CD4-positive, alpha-beta T cell treated with Interleukin-15 for 4 hours (primary cell): ENCODE measurements at places on chromosomes 12 and 14.

GRCh38 chr12:63047146-63047545 is 103.9 kb downstream of the AVPR1A start:
- no peak for DNase-seq

DNA sequence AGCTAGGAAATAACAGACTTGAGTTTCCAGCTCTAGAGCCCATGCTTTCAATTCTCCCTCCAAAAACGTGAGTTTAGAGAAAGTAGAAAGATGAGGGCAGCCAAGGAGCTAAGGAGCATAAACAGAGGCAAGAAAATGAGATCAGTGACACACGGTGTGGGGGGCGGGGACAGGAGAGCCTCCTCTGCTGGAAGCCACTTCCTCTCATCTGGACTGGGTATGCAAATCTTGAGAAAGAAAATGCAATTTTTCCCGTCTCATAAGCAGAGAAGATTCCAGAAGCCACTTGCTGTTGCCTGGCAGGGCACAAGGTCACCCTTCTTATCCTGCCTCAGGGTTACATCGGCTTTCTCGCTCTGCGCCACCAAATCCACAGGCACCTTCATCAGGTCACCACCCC is 6.0 kb downstream of the OR10P1 start:
- DNase-seq = no peak

DNA sequence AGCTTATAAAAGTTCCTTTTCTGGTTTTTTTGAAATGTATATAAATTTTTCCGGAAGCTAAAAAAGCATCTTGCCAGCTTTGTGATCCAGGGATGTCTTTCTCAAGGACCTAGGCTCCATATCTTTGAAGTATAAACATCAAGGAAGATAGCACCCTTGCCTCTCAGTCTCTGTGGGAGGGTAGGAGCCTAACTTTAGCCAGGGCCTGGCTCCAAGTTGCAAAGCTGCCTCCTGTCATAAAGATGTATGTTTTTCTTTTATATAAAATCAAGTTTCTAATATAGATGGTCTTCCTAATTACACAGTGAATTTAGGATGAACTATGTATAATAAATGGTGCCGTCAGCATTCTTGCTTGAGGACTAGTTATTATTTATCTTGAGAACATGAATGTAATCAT is 612.6 kb upstream of the USP15 start:
- no peak for DNase-seq

GRCh38 chr12:92363295-92364146 is 217.9 kb upstream of the BTG1 start:
- peak; percentile 52 for DNase-seq

DNA sequence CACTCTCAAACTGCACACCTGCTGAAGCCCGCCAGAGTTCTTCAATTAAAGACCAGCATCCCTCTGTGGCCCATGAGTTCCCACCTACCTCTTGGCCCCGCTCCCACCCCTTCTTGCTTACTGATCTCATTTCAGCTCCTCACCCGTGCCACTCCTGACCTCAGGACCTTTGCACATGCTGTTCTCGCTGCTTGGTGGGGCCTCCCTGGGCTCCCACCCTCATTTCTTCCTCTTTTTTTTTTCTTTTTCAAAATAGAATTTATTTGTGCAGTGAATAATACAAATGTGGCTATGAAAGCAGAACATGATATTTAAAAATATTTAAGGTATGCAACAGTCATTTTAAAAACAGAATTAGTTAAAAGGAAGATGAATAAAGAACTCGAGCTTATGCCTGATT is 8.5 kb upstream of the SERPINA9 start:
- no peak for DNase-seq

GRCh38 chr12:23834076-23834475 is 115.4 kb downstream of the SOX5 start:
- DNase-seq = no peak

GRCh38 chr14:90645842-90646443 is 170.3 kb downstream of the TTC7B start:
- DNase-seq = no peak

GRCh38 chr14:80445605-80446004 is 234.3 kb upstream of the DIO2 start:
- DNase-seq = no peak

DNA sequence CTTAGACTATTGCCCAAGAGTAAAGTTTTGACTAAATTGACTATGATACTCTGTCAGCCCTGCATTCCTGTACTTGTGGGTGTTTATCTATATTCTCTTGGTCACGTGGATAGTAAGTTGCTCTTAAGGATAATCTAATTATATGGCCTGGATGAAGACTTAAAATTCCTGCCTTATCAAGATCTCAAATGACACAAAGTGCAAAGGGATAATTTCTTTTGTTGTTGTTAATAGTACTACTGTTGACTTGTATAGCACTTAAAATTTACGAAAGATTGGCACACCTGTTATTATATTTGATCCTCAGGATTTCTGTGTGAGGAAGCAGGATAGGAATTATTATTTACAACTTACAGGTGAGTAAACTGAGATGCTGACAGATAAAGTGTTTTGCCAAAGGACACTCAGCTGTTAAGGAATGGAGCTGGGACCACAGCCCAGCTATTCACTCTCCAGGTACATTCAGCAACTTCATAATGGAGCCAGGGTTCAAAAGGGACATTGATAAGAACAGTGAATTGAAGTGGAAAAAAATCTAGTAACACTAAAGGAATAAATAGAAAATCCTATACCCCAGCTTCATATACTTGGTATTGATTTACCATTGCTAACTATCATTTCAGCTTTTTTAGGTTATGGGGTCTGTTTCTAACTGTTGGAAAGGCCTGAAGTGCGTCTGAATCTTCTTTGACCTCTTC is 53.4 kb upstream of the EVL start:
- no peak for DNase-seq

- DNase-seq = no peak
Measured at GRCh38 chr12:50538182-50538581, 33.4 kb downstream of the DIP2B start.

GRCh38 chr12:1642513-1642912 is 13.5 kb downstream of the WNT5B start:
- no peak for DNase-seq

GRCh38 chr12:49068879-49069506 is 786 bp downstream of the RHEBL1 start:
- DNase-seq = no peak

DNA sequence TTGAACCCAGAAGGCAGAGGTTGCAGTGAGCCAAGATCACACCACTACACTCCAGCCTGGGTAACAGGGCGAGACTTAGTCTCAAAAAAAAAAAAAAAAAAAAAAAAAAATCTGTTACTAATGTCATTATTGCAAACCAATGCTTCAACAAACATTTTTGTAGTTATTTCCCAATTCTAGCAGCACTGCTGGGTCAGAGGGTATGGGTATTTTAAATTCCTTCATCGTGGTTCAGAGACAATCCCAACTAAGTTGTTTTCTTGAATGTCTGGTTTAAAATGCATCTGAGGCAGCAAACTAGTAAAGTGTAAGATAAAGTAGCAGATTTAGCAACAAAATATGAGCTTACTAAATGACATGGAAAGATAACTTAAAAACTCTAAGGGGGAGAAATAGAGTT is 65.6 kb downstream of the FERMT2 start:
- no peak for DNase-seq

DNA sequence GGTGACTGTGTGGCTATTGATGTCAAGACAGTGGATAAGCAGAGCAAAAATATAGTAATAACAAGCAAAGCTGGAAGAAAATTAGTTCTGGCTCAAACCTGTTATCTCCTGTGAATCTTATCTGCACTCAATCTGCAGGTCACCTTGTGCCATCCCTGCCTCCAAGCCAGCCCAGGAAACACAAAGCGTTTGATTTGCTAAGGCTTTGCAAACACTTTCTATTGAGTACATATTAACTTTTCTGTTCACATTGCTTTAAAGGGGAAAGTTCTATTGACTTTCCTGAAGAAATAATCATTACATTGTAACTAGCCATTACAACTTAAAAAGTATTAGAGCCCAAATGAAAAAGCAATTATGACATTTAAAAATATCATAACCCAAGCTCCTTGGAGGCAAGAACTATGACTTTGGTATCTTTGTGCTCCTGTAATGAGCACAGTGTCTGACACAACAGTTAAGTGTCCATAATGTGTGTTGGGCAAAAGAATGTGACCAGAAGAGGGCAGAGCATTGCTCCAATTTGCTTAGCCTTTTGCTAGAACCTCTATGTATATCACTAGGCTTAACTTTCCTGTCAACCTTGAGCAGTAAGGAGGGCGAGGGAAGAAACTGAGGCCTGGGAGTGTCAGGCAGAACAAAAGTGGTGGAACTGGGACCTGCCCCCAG is 24.7 kb downstream of the SERPINA3 start:
- no peak for DNase-seq

DNA sequence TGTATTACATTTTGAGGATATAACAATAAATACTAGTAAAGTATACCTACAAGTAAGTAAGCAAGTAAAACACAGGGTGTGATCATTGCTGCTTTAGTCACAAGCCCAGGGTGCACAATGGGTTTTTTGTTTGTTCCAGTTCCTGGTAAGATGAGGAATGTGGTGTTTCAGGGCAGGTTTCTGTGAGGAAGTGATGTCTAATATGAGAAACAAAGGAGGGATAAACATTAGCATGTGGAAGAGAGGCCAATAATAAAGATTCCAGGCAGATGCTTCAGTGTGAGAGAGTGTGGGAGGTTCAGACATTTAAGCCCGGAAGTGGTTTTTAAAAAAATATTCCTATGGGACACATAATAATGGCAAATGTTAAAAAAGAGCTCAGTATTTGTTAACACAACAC is 808.1 kb upstream of the USP15 start:
- no peak for DNase-seq

GRCh38 chr12:105069936-105070702 is 14.1 kb downstream of the ALDH1L2 start:
- no peak for DNase-seq

DNA sequence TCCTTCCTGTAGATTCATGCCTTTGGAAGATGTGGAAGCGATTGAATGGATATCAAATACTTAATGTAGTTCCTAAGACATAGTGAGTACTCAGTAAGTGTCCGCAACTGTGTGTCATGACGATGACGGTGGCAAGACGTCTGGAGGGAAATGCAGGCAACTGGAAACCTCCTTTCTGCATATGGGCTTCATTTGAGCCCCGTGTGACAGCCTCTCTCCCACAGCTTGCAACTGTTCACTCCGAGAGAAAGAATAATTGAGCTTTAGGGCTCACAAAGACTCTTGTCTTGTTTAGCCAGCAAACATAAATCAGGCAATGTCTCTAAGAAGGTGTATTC is 6.9 kb downstream of the CFAP251 start:
- no peak for DNase-seq

DNA sequence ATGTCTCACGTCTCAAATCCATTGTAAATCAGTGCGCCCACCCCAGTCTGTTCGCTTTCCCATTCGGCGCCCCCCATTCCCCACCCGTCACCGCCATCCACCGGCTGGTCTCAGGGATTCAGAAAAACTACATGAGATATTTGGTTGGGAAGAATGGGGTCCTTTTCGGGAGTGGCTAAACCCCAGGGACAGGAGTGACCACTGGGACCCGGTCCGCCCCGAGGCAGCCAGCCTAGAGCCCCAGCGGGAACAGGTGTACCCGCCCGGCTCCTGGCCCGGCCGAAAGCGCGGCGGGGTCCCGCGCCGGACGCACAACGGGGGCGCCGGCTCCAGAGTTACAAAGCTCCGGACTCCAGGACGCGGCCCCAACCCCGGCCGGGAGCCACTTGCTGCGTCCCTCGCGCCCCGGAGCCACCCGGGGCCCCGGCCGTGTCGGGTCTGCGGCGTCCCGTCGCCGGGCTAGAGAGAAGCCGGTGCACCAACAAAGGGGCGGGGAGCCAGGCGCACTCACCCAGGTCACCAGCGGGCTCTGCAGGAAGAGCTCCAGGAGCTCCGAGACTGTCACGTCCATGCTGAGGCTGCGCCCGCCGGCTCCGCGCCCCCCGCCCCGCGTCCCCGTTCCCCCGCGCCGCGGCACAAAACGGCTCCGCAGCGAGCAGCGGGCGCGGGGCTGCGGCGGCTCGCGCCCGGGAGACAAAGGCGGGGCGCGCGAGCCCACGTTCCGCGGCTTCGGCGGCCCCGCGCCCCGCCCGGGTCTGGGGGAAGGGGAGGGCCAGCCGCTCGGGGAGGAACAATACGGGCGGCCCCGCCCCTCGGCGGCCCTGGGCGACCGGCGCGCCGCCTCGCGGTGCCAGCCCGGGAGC is at the start of gene CCDC88C:
Gene CCDC88C (minus strand): TSS at position 701 of the 863 bp plus-strand sequence. CDS start 130 bp downstream, at position 571.
- DNase-seq = peak; percentile 64

GRCh38 chr14:102210421-102211042 is 70.8 kb downstream of the WDR20 start:
- DNase-seq = no peak

- DNase-seq = no peak
Measured at GRCh38 chr12:7650091-7650490, 15.6 kb downstream of the APOBEC1 start.

DNA sequence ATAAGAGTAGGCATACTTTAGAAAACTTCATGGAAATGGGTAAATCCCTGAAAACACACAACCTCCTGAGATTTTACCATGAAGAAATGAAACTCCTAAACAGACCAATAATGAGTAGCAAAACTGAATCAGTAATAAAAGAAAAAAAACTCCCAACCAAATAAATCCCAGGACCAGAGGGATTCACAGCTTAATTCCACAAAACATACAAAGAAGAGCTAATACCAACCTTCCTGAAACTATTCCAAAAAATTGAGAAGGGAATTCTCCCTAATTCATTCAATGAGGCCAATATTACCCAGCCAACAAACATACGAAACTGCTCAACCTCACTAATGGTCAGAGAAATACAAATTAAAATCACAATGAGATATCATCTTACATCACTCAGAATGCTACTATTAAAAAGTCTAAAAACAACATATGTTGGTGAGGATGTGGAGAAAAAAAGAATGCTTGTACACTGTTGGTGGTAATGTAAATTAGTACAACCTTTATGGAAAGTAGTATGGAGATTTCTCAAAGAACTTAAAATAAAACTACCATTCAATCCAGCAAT is 97.3 kb upstream of the ST8SIA1 start:
- no peak for DNase-seq

DNA sequence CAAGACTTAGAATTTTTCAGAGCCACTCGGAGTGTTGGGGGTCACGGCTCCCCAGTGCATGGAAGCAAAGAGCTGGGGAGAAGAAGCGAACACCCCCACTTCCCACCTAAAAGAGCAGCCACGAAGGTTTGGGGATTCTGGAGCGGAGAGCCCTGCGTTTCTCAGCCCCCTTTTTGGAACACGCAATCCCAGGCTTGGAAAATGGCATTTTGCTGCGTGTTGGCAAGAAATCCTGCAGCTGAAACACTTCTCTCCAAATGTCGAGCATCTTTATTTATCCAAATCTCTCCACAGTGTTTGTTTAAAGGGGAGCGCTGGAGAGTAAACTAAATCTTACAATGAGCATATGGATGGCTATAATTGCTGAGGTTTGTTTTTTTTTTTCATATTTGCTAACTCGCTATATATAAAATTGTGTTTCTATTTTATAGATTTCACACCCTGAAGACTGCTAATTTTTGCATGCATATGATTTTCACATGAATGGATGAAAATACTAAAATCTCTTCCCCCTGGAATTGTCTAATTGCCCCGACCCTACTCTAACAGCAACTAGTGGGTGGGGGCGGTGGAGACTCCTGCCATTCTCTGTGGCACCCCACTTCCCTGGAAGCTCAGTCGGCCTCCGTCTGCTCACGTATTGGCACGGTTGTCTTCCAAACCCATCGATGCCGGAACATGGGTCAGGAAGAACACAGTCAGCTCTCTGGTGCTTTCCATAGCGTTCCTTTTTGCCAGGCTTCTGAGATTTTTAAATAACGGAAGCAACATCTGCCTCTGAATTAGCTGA is 120.5 kb downstream of the GCH1 start:
- DNase-seq = no peak

- DNase-seq = peak; percentile 57
Measured at GRCh38 chr14:92551044-92551841, 37.7 kb downstream of the RIN3 start.
